Fibroblast of skin of back (primary cell): ENCODE measurements at places on chromosomes 5 and 9.
A peak's percentile ranks its signal among the peaks of the same experiment; 100 is the strongest.

GRCh38 chr5:29162297-29162696 is 2031.2 kb upstream of the CDH6 start:
- DNase-seq: no peak

DNA sequence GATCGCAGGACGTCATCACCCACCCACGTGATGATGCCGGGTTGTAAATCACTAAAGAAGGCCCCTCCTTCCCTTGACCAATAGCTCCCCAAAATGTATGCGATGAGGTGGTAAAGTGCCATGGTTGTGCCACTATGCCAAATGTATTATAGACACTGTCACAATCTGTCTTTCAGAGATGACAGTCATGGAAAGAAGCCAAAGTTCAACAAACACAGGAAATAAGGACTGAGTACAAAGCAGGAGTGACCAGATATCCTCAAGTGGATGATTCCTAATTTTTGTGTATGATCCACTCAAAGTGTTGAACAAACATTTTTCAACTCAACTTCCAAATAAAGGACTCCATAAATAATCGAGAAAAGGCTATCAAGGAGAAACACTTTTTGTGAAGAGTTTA is 12.5 kb downstream of the GLIS3 start:
- no peak for DNase-seq

DNA sequence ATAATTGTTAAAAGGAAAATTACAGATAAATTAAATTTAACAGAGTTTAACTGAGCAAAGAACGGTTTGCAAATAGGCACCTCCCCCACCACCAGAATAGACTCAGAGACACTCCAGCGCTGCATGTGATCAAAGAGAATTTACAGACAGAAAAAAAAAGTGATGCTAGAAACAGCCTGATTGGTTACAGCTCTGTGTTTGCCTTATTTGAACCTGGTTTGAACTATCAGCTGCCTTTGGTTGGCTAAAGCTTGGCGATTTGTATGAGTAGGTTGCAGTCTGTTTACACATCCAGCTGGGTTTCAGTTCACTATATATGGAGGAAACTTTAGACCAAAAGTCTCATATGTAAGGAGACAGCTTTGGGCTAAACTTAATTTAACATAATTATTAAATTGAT is 249.1 kb downstream of the ENC1 start:
- no peak for DNase-seq

- DNase-seq: peak; percentile 73
Observed at GRCh38 chr9:33116860-33117259, 40.4 kb upstream of the SMU1 start.

DNA sequence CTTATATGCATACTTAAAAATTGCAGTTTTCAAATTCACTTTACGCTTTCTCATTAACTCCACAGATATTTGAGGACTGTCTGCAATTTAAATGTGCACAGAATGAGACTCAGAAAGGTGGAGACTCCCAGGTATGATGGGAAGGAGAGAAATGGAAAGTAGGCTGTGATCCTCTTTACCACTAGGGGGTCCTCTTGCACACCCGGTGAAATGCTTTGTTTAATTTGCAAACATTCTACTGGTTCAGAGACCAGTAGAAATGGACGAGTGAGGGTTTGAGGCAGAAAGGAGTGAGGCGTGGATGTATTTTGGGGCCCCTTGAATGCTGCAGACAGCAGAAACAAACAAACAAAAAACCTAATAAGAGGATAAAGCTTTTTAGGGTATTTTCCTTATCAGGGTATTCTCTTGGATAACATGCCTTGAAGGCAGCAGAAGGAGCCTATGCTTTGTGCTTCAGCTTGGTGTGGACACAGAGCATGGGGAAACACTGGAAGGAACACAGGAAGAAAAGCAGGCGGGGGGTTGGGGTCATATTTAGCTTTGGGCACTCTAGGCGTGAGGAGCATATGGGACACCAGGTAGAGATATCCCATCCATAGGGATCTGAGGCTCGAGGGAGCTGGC is 410.1 kb downstream of the DMRT2 start:
- DNase-seq: no peak

GRCh38 chr9:69578026-69578425 is 94.1 kb downstream of the APBA1 start:
- DNase-seq: no peak

GRCh38 chr5:124021776-124022175 is 509.8 kb downstream of the CSNK1G3 start:
- DNase-seq: peak; percentile 66

DNA sequence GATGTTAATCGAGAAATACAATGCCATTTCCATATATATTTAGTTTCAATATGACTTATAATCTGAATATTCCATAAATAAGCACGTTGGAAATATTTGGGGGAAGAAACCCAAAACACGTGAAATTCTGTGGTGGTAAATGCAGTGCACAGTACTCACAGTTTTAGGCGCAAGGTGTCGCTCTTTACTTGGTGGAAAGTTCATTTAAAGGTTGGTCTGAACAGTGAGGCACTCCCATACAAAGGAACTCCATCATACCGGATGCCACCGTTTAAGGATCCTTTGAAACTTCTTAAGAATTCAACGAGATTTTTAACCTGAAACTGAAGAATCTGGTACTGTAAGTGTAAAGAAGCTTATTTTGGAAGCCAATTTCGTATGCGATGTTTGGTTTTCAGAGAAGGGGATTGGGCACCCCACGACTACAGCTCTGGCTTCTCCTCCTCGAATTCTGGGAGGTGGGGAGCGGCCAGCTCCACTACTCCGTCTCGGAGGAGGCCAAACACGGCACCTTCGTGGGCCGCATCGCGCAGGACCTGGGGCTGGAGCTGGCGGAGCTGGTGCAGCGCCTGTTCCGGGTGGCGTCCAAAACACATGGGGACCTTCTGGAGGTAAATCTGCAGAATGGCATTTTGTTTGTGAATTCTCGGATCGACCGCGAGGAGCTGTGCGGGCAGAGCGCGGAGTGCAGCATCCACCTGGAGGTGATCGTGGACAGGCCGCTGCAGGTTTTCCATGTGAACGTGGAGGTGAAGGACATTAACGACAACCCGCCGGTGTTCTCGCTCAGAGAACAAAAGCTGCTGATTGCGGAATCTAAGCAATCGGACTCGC is at the start of gene PCDHA11:
Gene PCDHA11, plus strand, starts transcription at position 237 of the 834 bp plus-strand sequence. Its CDS starts 147 bp downstream, at position 384.
- DNase-seq: peak; percentile 8

- DNase-seq: peak; percentile 39
Observed at GRCh38 chr5:30401479-30402058, 791.9 kb upstream of the CDH6 start.

- DNase-seq: no peak
Observed at GRCh38 chr9:37034305-37034937, 353 bp upstream of the PAX5 start.

DNA sequence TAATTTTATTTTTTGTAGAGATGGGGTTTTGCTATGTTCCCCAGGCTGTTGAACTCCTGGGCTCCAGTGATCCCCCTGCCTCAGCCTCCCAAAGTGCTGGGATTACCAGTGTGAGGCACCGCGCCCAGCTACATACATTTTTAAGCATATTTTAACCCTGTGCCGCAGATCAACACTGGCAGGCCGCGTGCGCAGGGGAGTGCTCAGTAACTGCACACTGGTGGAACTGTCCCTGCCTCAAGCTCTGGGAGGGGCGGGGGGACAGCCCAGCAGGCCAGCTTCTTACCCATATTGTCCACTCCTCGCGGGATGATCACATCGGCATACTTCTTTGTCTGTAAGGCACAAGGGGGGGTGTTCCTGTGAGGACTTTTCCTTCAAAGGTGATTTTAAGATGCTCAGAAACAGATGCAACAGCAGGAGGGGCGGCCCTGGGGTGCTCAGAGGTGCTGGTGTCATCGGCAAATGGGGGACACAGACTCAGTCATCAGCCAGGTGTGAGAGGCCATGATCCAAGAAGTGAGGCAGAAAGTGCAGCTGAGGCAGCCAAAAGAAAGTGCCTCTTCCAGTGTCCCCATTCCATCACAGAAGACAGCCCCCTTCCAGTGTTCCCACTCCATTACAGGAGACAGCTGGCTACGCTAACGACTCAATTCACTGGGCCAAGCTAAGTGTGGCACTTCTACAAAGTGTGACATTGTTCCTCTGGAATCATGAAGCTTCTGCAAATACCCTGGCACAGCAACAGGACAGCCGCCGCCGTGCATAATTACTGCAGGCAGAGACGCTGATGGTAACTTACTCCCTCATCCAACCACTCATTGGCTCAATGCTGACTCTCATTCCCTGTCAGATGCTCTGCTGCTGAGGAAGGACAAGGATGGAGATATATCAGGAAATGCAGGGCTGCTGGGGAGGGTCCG is 5.2 kb downstream of the UCK1 start:
- DNase-seq: no peak

- DNase-seq: no peak
Observed at GRCh38 chr9:118586978-118587377, 782.3 kb downstream of the BRINP1 start.

- DNase-seq: no peak
Observed at GRCh38 chr5:173238312-173239232, 3.6 kb upstream of the NKX2-5 start.

- no peak for DNase-seq
Observed at GRCh38 chr9:85987236-85987635, 46.3 kb downstream of the NAA35 start.

DNA sequence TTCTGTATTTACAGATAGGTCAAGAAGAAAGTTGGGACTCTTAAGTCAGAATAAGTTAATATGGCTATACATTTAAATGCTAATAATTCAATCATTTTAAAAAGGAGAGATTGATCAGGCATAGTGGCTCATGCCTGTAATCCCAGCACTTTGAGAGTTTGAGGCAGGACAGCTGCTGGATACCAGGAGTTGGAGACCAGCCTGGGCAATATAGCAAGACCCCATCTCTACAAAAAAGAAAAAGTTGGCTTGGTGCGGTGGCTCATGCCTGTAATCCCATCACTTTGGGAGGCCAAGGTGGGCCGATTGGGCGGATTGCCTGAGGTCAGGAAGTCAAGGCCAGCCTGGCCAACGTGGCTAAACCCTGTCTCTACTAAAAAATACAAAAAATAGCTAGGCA is 15.0 kb upstream of the GLDC start:
- DNase-seq: no peak

GRCh38 chr9:121760571-121760970 is 109.1 kb downstream of the DAB2IP start:
- no peak for DNase-seq

DNA sequence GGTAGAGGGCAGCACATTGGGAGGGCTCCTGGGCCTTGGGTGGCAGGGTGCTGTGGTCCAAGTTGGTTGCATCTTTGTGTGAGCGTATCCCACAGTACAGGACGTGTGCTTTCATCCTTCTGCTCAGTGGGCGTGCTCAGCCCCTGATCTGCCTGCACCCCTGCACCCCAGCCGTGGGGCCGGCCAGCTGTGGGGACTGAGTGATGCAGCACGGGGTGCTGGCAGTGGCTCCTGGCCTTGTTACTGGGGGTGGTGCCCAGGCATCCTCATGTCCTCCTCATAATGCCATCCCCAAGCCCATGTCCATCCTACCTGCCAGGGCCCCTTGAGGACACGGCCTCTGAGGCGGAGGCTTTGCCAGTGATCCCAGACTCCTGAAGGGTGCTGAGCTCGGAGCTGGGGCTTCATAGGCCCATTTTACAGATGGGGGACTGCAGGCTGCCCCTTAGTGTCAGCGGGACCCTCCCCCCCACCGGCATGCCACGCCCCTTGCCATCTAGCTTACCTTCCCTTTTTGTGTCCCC is 100.7 kb downstream of the PHF2 start:
- no peak for DNase-seq

GRCh38 chr5:94983861-94984535 is 300.9 kb downstream of the MCTP1 start:
- DNase-seq: peak; percentile 78

- no peak for DNase-seq
Observed at GRCh38 chr5:124263680-124264491, 482.6 kb downstream of the ZNF608 start.

DNA sequence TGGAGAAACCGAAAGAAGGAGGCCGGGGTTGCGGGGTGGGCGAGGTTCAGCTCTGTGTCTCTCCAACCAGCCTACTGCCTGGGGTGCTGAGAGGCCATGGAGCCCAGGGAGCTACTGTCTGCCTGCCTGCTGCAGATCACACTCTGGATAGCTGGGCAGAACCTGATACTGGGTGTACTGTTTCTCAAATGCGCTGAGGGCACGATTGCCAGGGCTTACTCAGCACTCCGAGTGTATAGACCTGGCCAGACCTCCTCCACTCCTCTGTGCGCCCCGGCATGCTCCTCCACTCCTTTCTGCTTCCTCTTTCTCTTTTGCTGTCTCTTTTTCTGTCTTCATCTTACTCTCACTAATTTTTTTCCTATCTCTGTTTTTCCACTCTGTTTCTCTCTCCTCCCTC is 215.1 kb downstream of the PAPPA start:
- DNase-seq: no peak

DNA sequence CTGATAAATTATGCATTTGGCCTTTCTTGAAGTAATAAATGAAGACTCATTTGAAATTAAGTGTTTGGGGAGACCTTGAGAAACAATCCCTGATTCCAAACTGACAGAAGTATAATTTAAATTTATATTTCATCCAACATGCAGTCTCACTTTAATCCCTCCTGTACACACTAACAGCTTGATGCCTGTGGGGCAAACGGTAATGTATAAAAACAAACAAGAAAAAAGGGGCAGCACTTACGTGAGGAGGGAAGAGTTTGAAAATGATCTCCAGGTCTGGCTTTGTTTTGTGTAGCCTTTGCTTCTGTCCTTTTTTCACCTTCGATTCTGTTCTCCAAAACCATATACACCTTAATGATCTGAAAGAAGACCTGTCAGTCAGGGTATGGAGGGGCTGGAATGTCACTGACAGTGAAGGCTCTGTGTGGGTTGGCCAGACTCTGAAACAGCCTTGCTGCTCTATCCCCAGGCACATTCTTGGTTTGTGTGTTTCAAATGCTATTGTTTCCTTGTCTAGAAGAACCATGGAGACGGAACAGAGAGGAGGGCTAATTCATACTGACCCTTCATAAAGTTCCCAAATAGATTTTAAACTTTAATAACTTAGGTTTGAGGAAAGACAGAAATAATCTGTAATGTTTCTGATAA is 338.2 kb upstream of the WWC1 start:
- DNase-seq: no peak

GRCh38 chr5:30994902-30995301 is 198.6 kb upstream of the CDH6 start:
- no peak for DNase-seq

DNA sequence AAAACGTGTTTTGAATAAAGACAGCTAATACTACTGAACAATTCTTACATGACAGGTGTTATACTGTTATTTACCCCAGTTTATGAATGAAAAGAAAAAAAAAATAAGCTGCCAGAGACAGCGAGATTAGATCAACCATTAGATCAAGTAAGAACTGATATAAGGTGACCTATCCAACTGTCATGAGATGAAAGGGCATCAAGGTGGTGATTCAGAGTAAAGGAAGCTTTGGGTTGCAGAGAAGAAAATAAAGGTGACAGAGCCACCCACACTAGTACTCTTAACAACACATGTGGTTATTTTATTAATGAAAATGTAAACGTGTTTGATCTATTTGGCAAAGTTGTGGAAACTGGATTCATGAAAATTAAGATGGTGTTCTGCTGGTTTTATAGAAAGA is 435.2 kb downstream of the GABRG2 start:
- DNase-seq: no peak

- peak; percentile 65 for DNase-seq
Observed at GRCh38 chr5:168765551-168766425, 186.6 kb upstream of the PANK3 start.

- peak; percentile 90 for DNase-seq
Observed at GRCh38 chr5:14417792-14418765, 163.5 kb upstream of the OTULINL start.

GRCh38 chr9:126248680-126249079 is 77.9 kb upstream of the MVB12B start:
- peak; percentile 85 for DNase-seq
